Esophagus mucosa (tissue), 1 donor: ENCODE measurements at places on chromosomes 1 and 21. TPM values are rescaled to one million over a fixed set of nuclear protein-coding genes. Genes with fewer than 3 reads are reported as not detected.

The PPIAL4G gene
- not detected for total RNA-seq

The DNAJC28 gene
- 0.52 TPM for total RNA-seq

The GJB4 gene
- total RNA-seq = 1.4 TPM

The OR2T35 gene
- not detected for total RNA-seq

The E2F2 gene
- total RNA-seq = 13.9 TPM

The SLC9C2 gene
- 0.12 TPM for total RNA-seq

DNA sequence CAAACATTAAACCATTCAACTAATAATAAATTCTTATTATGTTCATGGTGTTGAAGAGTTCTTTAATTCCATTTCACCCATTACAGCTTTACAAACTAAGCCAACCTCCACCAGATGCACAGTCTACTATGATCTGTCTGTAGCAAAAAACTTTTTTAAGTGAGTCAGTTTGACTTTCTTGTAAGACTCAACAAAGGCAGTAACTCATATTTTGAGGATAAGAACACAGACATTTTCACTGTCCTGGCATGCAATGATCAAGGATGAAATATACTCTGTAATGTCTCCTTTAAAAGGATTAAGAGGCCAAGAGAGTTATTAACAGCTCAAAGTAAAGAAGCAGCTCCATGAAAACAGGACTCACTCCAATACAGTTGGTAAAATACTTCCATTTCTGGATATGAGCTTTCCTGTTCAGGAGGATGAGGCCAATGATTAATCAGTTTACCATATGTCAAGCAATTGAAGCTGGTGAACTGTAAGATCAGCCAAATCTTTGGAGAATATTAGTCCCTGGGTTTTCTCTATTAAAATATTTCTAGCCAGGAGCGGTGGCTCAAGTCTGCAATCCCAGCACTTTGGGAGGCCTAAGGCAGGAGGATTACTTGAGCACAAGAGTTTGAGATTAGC, 20.6 kb downstream of the XKR8 start:
- no peak for ATAC-seq

DNA sequence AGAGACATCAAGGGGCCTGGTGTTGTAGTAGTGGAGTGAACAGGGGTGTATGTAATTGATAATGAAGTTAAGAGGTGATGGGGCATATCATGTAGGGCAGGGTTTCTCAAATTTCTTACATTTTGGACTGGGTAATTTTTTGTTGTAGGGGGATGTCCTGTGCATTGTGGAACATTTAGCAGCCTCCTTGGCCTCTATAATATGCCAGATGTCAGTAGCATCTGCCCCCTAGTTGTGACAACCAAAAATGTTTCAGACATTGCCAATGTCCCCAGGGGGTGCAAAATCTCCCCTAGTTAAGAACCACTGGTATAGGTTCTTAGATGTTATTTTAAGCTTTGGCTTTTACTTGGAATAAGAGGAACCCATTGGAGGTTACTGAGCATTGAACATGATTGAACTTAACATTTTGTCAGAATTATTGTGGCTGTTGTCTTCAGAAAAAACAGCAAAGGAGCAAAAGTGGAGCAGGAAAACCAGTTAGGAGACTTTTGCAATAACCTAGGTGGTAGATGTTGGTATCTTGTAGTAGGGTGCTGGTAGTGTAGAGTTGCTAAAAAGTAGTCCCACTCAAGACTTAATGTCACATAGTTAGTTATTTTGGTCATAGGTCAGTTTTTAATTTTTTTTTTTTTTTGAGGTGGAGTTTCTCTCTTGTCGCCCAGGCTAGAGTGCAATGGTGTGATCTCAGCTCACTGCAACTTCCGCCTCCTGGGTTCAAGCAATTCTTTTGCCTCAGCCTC, 6.2 kb downstream of the ZNF326 start:
- ATAC-seq = no peak

- no peak for ATAC-seq
These were observed 15.1 kb downstream of the KDF1 start for GRCh38 chr1:26945138-26945537.

DNA sequence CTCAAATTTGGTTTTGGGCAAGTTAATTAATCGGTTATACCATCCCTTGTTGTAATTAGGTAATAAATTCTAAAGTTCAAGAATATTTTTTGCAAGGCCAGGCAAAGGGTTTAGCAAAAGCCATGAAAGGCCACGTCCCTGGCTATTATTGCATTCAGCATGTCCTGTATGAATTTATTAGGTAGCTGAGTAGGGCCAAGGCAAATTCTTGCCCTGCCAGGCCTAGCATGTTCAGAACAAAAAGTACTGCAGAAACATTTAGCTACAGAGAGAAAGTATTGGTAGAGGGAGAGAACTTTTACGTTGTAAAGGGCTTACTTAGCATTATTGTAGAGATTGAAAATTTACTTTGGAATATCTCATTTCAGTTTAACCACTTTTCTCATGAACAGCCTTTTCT, 94.4 kb downstream of the PATJ start:
- no peak for ATAC-seq

DNA sequence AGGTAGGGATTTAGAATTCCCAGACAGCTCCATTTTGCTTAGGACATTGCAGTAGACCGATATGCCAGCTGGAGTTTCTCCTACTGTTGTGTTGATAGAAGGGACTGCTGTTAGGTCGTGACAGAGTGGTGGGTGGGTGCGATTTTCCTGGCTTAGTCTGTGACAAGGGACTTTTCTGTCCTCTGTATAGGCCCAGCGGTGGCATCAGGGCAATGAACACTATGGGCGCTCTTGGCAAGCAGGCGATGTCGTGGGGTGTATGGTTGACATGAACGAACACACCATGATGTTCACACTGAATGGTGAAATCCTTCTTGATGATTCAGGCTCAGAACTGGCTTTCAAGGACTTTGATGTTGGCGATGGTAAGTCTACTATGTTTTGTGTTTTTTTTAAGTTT, 321.8 kb downstream of the ZP4 start:
- no peak for ATAC-seq

DNA sequence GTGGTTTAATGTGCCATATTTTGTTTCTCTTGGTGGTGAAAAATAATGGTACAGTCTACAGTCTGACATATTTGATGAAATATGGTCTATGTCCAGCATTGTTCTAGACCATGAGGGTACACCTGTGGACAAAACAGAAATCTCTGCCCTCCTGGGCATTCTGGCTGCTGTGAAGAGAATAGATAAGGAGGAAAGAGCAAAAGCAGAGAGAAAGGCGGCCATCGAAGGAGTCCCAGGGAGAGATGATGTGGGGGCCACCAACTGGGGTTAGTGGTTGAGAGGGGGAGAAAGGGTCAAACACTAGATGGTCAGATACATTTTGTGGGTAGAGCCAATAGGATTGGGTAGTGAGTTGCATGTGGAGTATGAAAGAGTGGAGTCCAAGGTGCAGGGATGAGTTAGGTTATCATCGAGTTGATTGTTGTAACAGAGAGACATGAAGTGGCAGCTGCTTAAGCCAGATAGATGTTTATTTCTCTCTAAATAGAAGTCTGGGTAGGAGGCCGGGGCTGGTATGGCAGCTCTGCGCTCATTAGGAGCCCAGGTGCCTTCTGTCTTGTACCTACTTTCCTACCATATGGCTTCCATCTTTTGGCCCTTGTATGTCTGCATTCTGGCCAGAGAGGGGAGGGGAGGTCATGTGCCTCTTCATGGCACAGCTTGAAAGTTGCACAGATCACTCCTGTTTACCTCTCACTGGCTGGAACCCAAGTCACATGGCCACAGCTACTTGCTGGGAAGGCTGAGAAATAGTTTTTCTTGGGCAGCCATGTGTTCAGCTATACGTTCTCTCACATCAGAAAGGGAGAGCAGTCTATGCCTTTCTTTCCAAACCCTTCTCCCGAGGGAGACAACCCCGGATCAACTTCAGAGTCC, 13.0 kb downstream of the UBE4B start:
- peak; percentile 22 for ATAC-seq

- ATAC-seq = peak; percentile 37
These were observed 2.5 kb downstream of the BACE2 start for GRCh38 chr21:41170442-41170841.

DNA sequence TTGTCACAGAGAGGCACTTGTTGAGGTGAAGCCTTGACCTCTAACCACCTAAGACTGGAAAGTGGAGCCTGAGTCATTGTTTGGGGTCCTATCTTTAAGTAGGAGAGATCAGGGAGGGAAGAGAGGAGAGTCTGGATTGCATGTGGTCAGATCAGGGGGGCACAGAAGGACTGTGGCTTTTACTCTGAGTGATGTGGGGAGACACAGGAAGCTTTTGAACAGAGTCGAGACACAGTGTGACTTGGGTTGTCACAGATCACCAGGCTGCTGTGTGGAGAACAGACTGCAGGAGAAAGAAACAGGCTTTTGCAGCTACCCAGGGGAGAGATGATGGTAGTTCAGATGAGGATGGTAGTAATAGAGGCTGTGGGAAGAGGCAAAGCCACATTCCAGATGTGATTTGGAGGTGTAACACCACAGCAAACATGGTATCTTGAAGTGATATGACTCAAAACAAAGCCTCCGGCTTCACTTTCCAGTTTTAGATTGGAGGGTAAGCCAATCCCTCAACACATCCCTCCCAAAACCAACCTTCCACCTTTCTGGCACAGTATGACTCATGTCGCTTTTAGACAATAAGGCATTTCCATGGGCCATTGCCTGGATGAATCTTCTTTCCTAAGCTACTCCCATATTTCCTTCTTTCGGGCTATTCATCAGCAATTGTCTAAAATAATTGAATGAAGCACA, 125.8 kb upstream of the SLC44A3 start:
- ATAC-seq = no peak

- no peak for ATAC-seq
These were observed 580.4 kb downstream of the USP25 start for GRCh38 chr21:16310176-16310575.

DNA sequence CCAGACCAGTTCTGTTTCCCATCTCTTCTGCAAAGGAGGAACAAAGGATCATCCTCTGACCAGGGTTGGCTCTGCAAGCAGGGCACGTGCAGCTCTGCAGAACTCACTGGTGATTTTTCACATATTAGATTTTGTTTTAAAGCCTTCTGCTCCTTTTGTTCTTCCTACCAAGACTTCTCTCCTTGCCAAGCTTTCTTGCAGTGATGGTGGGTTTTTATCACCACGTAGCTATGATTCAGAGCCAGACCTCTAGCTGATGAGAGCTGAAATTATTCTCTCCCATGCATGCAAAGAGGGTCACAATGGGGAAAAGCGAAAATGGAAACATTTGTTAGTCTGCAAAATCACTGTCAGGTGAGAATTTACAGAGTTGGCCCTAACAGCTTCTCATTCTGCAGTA, 225.2 kb downstream of the KCNH1 start:
- ATAC-seq = no peak

GRCh38 chr1:28066393-28067154, 21.8 kb downstream of the EYA3 start:
- ATAC-seq = no peak

GRCh38 chr1:50348449-50349241, 74.6 kb downstream of the DMRTA2 start:
- peak; percentile 81 for ATAC-seq

GRCh38 chr1:209752890-209753289, 3.0 kb upstream of the TRAF3IP3 start:
- ATAC-seq = no peak

- ATAC-seq = no peak
These were observed 25.2 kb upstream of the EPS8L3 start for GRCh38 chr1:109788695-109789521.

DNA sequence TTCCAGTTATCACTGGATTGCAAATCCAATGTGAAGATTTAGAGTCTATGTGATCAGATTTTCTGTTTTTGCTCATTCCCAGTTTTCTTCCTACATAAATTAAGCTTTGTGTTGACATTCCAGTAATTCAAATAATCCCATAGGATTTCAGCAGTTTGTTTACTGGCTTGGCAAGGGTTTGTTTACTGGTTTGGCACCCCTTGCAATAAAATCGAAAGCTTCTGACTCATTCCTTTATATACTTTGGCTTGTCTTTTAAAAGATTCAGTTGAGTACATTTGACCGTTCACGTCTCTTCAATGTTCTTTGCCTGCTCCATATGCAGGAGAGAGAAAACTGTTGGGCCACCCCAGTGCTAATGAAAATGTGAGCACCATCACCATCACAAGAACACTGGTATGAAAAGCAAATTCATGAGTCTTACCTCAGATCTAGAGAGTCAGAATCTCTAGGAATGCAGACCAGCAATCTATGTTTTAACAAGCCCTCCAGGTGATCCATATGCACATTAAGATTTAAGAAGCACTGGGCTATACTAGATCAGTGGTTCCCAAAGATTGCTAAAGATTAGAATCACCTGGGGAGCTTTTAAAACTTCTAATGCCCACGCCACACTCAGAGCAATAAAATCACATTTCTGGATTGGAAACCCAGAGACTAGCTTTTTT, 32.8 kb downstream of the ZC3H11B start:
- no peak for ATAC-seq

- ATAC-seq = no peak
These were observed 31.3 kb downstream of the INPP5B start for GRCh38 chr1:37915476-37916093.

- no peak for ATAC-seq
These were observed 206.4 kb upstream of the FOXD3 start for GRCh38 chr1:63116016-63116415.

- no peak for ATAC-seq
These were observed 547.3 kb upstream of the PLXNA2 start for GRCh38 chr1:208791456-208791855.

DNA sequence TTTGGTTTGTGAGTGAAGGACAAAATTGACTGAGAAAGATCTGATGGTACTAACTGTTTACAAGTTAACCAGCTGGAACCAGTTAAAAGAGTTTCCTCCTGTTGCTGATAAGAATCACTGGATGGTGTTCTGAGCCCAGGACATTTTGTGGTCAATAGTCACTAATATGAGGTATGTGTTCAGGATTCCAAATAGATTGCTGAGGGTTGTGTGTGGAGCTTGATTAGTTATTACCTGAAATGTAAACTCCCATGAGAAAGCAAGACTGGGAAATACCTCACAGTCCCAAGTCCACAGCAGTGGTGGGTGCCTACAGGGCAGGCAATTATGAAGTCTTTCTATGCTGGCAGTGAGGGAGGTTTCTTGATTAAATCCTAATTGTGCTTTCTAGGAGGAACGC, 164.6 kb downstream of the DNM3 start:
- no peak for ATAC-seq

GRCh38 chr1:247487057-247487456, 29.2 kb upstream of the OR2B11 start:
- ATAC-seq = peak; percentile 53

DNA sequence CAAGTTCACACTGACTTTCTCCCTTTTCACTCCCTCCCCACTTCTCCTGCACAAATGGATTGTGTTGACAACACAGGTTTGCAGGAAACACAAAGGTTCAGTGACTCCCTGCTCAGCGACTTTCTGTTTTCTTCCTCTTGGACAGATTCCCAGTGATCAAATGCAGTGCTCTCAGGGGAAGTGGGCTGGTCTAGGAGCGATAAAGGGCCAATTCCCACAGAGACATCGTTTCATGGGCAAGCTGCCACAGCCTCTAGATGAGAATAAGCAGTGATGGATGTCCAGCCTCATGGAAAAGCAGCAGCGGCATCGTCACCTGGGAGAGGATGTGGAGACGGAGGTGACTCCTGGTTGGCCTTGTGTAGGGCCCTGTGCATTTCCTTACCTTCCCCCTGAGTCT, 30.6 kb downstream of the FYB2 start:
- no peak for ATAC-seq

GRCh38 chr1:32736812-32737791, 34.5 kb upstream of the SYNC start:
- ATAC-seq = peak; percentile 50

- ATAC-seq = no peak
These were observed 59.5 kb downstream of the ATP2B4 start for GRCh38 chr1:203686091-203686632.
